ENCODE measurements at places on chromosomes 2 and 18.

GRCh38 chr18:2958819-2959298, 54.1 kb downstream of the LPIN2 start:
- no peak for DNase-seq

DNA sequence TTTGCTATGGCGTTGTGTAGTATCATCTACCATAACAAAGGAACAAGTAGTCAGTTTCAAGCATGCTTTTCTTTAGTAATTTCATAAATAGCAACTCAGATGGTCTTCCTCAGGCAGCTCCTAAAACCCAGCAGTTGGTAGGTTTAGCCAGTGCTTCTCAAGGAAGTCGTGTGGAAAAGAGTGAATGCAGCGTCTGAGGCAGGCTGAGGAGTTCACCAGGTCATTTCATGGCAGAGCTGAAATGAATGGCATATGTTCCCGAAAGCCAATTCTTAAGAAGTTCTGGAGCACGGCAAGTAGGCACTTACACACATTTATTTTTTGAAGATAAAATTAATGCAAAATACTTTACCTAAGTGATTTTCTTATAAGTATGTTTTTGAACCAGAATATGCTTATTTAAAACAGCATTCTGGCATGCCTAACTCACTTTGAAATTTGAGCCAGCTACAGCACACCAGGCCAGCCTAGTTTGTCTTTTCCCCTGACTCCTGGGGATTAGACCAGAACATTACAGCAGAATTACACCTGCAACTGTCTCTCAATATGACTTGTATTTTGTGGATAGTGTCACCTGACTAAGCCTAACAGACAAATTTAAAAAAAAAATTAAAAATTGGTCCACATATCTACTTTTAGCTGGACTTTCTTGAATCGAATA, 62.2 kb downstream of the OSBPL6 start:
- DNase-seq, result no peak

DNA sequence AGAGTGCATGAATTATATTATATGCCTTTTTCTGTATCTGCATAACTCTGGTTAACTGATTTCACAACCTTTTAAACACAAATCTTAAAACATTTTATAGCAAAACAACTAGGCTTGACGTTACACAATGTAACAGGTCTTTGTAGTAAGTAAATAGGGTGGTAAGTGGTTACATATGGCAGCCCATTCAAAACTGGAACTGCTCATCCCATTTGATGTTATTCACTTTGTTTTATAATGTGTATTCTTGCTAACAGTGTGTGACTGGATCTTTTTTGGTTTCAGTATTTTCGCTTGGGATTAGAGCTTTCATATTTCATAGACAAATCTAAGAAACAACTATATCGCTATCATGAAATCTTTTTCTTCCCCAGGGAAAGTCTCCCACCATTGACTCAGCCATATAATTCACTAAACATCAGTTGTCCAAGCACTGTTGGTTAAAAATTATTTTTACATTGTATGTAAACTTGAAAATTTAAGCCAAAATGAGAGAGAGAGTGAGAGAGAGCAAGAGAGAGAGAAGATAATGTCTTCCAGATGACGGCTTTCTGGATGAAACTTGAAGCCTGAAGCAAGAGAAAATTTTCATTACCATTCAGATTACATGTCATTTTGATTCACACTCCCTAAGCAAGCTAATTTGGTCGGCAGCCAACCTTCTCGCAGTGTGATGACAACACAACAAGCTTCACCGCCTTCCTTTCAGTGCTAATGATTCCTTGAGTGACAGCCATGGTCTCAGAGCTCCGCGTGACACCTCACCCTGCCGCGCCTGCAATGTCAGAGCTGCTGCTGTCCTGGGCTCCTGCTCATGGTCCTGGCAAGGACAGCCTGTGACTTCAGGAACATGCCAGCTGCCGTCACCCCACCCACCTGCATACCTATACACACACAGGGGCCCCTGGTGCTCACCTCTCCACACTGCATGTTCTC, 946.9 kb upstream of the SOX11 start:
- no peak for DNase-seq

DNA sequence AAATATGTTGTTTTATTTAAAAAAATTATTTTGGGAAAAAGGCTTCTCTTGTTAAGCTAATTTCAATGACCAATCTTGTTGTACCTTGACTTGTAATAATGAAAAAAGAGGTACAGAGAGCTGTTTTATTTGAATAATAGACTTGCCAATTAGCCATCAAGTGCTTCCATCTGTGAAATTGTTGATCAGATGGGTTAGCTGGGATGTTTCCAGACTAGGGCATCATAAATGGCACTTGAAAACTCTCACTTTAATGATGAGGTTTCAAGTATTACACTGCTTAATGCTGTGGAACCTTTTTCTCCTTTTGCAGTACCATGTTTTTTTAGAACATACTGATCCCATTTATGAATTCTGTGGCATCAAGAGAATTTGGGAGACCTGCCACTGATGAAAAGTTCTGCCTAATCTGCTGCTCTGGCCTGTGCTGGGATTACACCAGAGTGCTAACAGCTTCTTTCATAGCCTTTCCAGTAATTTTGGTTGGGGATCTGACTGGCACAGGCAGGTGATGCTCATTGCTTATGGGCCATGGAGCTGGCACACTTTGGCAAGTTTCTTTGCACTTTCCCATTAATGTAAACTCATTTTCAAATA, 24.2 kb downstream of the PSMD14 start:
- DNase-seq, result no peak

GRCh38 chr2:42196403-42197267, 27.5 kb downstream of the EML4 start:
- peak; percentile 29 for DNase-seq

GRCh38 chr2:169397697-169398096, 35.4 kb upstream of the LRP2 start:
- no peak for DNase-seq
